Esophagus squamous epithelium (tissue), 5 donors: ENCODE measurements at places on chromosomes 1 and 21. TPM values are rescaled to one million over a fixed set of nuclear protein-coding genes. Genes with fewer than 3 reads are reported as not detected.

Gene FCN3
- total RNA-seq: 4.1 TPM

Gene KRTAP12-3
- not detected for total RNA-seq

DNA sequence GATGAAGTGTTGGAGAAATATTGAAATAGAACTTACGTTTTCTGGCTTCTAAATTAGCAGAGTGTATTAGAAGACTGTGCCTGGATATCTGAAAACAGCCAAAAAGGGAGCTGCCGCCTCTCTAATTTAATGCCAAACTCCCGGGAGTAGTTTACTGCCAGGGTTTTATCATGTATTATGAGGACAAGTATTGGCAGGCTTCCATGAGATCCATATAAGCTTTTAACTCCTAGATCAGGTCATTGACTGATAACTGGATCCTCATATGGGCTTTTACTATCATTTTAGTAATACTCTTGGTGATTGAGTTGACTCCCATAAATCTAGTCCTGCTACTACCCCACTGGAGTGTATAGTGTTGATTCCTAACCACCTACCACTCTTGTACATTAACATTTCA, 178.4 kb upstream of the CXADR start:
- no peak for DNase-seq

- no peak for DNase-seq
Observed at GRCh38 chr1:161273402-161273801, 14.9 kb downstream of the PCP4L1 start.
